ENCODE measurements at places on chromosomes 12 and 14.

- peak; percentile 99 for DNase-seq
These were observed at the start of gene KRT80 for GRCh38 chr12:52191841-52192791. TSS of gene KRT80 (minus strand) at chr12:52192014. CDS start at chr12:52191902, 112 bp downstream.

DNA sequence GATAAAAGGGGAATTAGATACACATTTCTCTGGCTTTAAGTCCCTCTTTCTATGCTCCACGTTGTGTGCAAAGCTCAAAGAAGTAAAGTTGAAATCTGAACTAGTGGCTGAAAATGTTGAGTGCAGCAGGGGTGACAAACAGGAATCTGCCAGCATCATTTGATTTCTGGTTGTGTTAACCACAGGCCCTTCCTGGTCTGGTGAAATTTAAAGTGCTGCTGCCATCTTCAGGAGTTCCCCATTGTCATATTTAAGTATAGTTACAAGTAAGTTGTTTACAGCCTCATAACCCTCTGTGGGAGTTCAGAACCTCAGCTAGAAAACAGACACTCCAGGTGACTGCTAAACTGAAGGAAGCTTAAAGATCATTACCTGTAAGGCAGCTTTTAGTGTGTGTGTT lies 90.9 kb upstream of the CCDC196 start:
- DNase-seq: no peak

- no peak for DNase-seq
These were observed 57.9 kb upstream of the GPR68 start for GRCh38 chr14:91302391-91302790.

- no peak for DNase-seq
These were observed 417.6 kb downstream of the NOVA1 start for GRCh38 chr14:26180221-26180620.

DNA sequence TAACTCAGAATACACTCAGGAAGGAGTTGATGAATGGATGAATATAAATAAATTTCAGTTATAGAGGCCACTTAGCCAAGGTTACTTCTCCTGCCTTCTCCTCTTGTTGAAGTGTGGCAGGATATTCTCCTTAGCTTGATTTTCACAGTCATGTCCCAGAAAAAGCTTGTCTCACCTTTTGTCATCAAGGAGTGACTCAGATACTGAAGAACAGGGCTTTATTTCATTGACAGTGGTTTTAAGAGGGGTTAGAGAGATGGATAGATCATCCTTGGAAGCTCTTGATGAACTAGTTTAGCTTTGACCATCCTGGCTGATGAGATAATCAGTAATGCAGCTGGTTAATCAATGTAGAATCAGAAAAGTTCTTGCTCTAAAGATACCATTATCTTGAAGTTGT lies 35.0 kb upstream of the CFAP54 start:
- DNase-seq: no peak

DNA sequence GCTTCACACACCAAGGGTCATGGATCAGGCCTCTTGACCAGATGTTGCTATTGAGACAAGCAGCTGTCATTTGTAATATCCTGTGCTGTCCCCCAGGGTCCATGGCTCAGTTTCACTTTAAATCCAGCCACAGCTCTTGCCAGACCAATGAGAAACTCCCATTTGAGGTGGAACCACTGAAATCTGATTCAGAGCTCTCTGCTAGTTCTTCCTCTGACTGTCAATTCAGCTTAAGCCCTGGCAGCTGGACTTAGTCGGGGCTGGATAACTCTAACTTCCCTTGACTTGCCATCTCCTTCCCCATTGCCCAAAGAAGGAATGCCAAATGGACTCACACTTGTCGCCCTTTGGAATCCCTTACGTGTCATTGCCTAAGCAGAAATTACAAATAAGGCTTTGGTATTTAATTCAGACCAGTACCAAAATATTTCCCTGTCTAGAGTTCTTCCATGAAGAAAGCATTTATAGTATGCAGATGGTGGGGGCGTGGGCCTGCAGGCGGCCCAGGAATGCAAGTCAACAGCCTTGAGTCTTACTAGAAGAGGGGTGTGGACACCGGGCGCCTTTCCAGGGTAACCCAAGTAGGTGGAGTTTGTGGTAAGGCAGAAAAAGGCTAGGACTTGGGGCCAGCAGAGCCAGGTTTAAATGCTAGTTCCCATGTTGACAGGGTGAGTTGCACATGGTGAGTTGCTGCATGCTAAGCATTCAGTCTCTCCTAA lies 96.9 kb upstream of the TMPO start:
- DNase-seq: peak; percentile 96

Measured in AG09309 (cell line).